Endothelial cell of umbilical vein (primary cell): ENCODE measurements at places on chromosomes 6 and 20. TPM values are rescaled to one million over a fixed set of nuclear protein-coding genes. Genes with fewer than 3 reads are reported as not detected.

CLPSL1 gene
- not detected in 2 replicates for total RNA-seq

ETV7 gene
- total RNA-seq, result 0.21 and 0.58 TPM in 2 replicates

EPB41L1 gene
- total RNA-seq, result 11.1 and 12.2 TPM in 2 replicates

PFDN4 gene
- 37.9 and 44.2 TPM in 2 replicates for total RNA-seq

GLP1R gene
- total RNA-seq, result not detected in 2 replicates

ANKRD66 gene
- total RNA-seq, result not detected in 2 replicates
